ENCODE measurements at places on chromosomes 2 and 18. TPM values are rescaled to one million over a fixed set of nuclear protein-coding genes. Genes with fewer than 3 reads are reported as not detected.

RAD51AP2 gene
- not detected for total RNA-seq

LCT gene
- total RNA-seq, result not detected

TET3 gene
- total RNA-seq, result 32.2 TPM

RAB27B gene
- 0.28 TPM for total RNA-seq

G6PC2 gene
- total RNA-seq, result not detected

GTF3C2 gene
- total RNA-seq, result 42.0 TPM

ATP6V1B1 gene
- total RNA-seq, result 3.9 TPM

DNA sequence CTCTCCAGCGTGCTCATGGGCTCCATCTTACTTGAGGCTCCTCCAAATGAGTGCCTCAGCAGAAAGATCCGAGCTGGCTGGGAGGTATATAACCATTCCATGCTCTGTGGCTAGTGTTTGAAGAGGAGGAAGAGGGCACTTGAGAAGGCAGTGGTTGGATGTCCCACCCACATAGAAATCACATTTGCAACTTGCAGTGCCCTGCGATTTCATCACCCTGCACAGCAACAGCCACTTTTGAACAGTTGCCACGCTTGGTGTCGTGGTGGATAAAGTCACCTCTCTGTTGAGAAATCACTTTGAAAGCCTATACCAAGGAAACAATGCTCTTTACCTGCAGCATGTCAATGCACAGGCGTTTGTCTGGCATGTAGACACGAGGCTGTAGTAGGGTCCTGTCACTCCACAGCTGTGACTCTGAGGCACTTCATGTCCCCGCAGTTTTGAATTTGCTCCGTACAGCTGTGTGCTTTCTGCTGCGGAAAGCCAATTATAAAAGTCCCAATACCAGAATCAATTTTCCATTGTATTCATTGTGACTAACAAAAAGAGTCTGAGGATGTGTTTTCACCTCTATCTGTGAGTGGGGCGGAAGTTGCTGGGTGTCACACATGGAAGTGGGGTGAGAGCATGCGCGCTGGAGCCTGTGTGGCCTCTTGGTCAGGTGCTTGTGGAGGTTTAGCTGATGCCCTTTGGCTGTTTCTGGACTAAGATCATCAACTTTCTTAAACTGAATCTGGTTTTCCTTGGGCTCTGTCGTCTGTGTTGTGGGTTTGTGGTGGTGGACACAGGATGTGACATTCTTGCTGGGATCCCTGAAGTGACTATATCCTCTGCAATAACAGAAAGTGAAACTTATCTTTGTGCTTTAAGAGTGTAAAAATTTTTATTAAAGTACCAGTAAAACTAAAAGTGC lies 2.8 kb downstream of the CNDP2 start:
- H3K4me1 ChIP-seq, result peaks cover 28% of the 10 kb centered on the region
- H3K4me3 ChIP-seq, result no peak overlapping the region
- H3K27me3 ChIP-seq, result no peaks in the 10 kb centered on the region
- H3K27ac ChIP-seq, result peak overlapping the region; percentile 79
- H3K36me3 ChIP-seq, result peaks cover 8% of the 10 kb centered on the region

- no peak overlapping the region for H3K4me3 ChIP-seq
- no peak for DNase-seq
- no peaks in the 10 kb centered on the region for H3K27me3 ChIP-seq
- H3K36me3 ChIP-seq, result no peaks in the 10 kb centered on the region
- H3K4me1 ChIP-seq, result peaks cover 20% of the 10 kb centered on the region
- H3K27ac ChIP-seq, result no peak overlapping the region
Measured at GRCh38 chr2:111966241-111966640, 67.8 kb downstream of the MERTK start.

DNA sequence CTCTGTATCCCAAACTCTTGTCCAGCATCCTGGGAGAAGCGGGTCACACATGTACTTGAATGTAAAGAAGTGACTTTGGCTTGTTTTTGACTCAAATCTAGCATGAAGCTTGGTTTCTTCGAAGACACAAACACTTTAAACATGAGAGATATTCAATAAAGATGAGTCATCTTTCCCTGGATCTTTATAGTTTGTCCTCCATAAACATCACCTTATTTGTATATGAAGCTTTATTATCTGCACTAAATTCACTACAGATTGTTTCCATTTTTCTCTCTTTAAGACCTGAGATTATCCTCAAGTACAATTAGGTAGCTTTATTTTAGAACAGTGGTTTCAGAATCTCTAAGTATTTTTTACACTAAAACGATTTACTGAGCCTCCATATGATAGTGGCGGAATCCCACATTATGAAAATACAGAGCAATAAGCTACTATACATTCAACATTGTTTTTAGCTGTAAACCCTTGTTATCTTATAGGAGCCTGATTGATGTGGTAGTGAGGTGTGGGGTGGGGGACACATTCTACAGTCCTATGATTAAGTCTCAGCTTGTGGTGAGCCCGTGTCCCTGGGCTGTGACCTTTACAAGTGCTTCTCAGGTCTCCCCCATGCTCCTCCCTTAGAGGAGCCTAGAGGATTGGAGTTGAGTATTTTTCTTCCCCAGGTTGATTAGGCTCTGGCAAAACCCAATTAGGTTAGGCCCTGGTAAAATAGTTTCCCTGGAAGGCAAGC lies 79.6 kb upstream of the RAPGEF4 start:
- no peak overlapping the region for H3K4me3 ChIP-seq
- no peak for DNase-seq
- peaks cover 13% of the 10 kb centered on the region for H3K4me1 ChIP-seq
- peaks cover 21% of the 10 kb centered on the region for H3K36me3 ChIP-seq
- H3K27me3 ChIP-seq, result no peaks in the 10 kb centered on the region

DNA sequence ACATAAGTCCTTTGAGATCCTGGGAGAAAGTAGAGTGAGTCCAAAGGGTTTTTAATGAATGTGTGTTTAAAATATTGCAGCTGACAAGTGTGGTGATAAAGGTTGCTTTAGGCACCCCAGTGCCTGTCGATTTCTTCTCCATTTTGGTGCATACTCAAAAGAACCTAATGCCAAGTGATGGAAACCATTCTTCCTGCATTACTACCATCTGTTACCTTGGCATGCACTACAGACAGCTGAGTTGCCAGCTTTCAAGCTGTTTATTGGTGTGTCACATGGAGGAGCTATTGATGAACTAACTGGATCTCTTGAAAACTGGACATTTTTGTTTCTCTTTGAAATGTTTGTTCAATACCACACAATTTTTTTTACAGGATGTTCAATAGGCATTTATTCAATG lies 350.0 kb downstream of the AKAIN1 start:
- H3K27ac ChIP-seq, result no peak overlapping the region
- peaks cover 10% of the 10 kb centered on the region for H3K4me1 ChIP-seq
- H3K36me3 ChIP-seq, result no peaks in the 10 kb centered on the region
- H3K4me3 ChIP-seq, result no peak overlapping the region
- H3K27me3 ChIP-seq, result no peaks in the 10 kb centered on the region

DNA sequence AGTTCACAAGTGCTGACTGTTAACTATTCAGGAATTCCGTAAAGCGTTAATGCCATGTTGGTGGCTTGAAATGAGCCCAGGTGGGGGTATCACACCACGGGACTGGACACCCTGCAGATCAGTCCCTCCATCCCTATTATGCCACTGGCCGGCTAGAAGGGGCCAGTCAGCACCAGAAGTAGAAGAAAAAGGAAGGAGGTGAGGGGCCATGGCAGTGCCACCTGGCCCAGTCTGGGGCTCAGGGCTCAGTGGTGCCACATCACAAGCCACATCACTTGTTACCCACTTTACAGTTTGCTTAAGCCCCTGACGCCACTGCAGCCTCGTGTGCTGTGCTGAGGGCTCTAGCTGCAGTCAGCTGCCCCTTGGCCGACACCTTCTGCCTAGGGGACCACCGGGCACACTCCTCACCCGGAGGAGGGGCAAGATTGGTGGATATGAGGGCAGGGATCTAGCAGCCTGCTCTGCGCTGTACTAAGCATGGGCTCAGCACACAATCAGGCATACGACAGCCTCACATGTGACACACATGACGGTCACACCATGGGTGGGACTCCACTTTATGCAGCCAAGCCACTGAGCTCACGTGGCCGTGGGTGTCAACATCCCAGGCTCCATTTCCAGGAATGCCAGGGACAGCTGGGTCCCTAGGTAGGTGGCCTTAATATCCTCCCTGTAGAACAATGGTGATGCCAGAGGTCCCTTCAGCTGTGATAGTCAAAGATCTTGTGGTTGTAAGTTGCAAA lies 3.6 kb downstream of the LIMS2 start:
- H3K4me1 ChIP-seq, result peaks cover 70% of the 10 kb centered on the region
- peaks cover 6% of the 10 kb centered on the region for H3K36me3 ChIP-seq
- H3K27me3 ChIP-seq, result no peaks in the 10 kb centered on the region
- no peak for DNase-seq
- H3K4me3 ChIP-seq, result peak overlapping the region; percentile 96
- peak overlapping the region; percentile 92 for H3K27ac ChIP-seq

DNA sequence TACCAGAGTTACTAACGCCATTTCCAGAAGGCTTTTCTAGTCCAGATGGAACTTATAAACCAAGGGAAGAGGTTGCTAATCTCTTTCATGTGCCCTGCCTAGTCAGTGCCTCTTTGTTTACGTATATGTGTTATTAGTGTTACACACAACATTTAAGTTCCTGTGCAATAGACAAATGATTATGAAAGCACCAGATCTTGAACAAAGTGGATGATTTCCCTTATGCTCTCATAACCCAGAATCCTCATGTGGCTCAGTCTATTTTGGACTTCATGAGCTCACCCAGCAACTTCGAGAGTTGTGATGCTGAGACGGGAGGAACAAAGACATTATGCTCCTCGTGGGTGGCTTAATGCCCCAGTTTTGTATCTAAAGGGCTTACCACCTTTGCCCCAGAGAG lies 214.4 kb upstream of the SP5 start:
- peaks cover 8% of the 10 kb centered on the region for H3K4me1 ChIP-seq
- no peak overlapping the region for H3K27ac ChIP-seq
- H3K27me3 ChIP-seq, result peaks cover 37% of the 10 kb centered on the region
- peaks cover 3% of the 10 kb centered on the region for H3K36me3 ChIP-seq
- DNase-seq, result no peak

GRCh38 chr2:121478996-121479745 lies 51.5 kb upstream of the RNU4ATAC start:
- no peaks in the 10 kb centered on the region for H3K27me3 ChIP-seq
- peaks cover 49% of the 10 kb centered on the region for H3K4me1 ChIP-seq
- H3K27ac ChIP-seq, result no peak overlapping the region
- no peaks in the 10 kb centered on the region for H3K36me3 ChIP-seq
- no peak overlapping the region for H3K4me3 ChIP-seq

DNA sequence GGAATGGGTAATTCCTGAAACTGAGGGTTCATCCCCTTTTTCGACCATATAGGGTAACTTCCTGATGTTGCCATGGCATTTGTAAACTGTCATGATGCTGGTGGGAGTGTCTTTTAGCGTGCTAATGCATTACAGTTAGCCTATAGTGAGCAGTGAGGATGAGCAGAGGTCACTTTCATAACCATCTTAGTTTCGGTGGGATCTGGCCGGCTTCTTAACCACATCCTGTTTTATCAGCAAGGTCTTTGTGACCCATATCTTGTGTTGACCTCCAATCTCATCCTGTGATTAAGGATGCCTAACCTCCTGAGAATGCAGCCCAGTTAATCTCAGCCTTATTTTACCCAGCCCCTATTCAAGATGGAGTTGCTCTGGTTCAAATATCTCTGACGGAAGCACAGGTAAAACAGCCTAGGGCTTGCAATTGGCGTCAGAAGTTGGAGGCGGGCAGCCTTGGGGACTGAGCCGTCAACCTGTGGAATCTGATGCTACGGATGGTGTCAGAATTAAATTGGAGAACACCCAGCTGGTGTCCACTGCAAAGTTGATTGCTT lies 19.5 kb downstream of the RALBP1 start:
- H3K36me3 ChIP-seq, result peaks cover 2% of the 10 kb centered on the region
- H3K27ac ChIP-seq, result no peak overlapping the region
- H3K27me3 ChIP-seq, result no peaks in the 10 kb centered on the region
- H3K4me3 ChIP-seq, result no peak overlapping the region
- peaks cover 15% of the 10 kb centered on the region for H3K4me1 ChIP-seq
- no peak for DNase-seq

DNA sequence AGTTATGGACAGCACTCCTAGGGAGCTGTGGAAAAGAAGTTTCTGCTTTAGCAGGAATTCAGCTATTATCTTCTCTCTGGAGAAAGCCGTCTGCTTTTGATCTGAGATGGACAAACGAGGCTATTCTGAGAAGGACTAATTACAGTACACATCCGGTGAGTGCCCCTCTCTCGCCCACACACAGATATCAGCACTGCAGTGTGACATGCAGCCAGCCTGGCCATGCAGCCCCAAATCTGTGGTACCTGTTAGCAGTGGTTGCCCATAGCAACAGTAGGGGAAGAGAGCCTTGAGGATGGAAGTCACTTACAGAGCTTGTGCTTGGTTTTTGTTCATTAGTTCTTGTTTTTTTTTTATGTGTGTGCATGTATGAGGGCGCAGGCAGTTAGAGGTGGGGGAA lies 73.9 kb upstream of the TRIB2 start:
- no peaks in the 10 kb centered on the region for H3K27me3 ChIP-seq
- DNase-seq, result no peak
- no peaks in the 10 kb centered on the region for H3K4me1 ChIP-seq

DNA sequence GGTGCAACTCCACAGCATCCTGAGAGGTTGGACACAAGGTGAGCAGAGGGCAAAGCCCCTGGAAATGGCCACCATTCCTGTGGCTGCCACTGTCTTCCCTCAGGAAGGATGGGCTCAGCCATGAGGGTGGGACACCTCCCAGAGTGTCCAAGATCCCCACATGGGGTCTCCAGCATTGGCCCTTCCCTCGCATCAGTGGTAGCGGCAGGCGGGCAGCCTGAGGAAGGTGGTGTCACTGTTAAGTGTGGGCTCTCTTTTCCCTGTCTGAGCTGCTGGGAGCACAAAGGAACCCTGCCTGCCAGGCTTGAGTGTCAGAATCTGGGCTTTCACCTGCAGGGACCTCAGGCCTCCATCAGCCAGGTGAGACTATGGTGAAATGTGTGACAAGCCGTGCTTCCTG lies 47.6 kb downstream of the SP110 start:
- H3K36me3 ChIP-seq, result peaks cover 17% of the 10 kb centered on the region
- H3K27me3 ChIP-seq, result no peaks in the 10 kb centered on the region
- H3K4me1 ChIP-seq, result no peaks in the 10 kb centered on the region
- no peak overlapping the region for H3K27ac ChIP-seq
- no peak for DNase-seq

DNA sequence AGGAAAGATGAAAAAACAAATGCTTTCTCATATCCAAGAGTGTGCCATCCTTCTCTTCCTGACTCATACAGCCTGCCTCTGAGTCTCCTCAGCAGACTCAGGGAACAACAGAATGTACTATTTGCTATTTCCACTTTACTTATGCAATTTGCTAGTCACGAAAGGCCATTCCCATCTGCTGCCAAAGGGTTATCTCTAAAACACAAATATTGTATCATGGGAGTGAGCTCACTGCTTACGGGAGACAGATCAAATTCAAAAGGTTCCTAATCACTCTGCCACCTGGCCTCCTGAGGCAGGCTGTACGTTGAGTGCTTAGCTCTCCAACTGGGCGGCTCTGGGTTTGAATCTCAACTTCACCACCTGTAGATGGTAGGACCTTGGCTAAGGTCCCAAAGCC lies 92.0 kb downstream of the GAREM1 start:
- H3K27me3 ChIP-seq, result no peaks in the 10 kb centered on the region
- no peak overlapping the region for H3K27ac ChIP-seq
- no peak overlapping the region for H3K4me3 ChIP-seq
- DNase-seq, result no peak

Data from chondrocyte (in vitro differentiated cells).